CD4-positive, alpha-beta T cell treated with Interleukin-6 at 100 ng/mL for 8 hours (primary cell): ENCODE measurements at places on chromosomes 7 and 10.
A peak's percentile ranks its signal among the peaks of the same experiment; 100 is the strongest.

- DNase-seq = peak; percentile 40
These were observed 1.4 kb upstream of the KLF6 start for GRCh38 chr10:3786295-3787015.

- DNase-seq = no peak
These were observed 123.1 kb upstream of the CCDC6 start for GRCh38 chr10:60029475-60029874.

GRCh38 chr10:72459301-72459700 lies 104.6 kb upstream of the DNAJB12 start:
- no peak for DNase-seq

DNA sequence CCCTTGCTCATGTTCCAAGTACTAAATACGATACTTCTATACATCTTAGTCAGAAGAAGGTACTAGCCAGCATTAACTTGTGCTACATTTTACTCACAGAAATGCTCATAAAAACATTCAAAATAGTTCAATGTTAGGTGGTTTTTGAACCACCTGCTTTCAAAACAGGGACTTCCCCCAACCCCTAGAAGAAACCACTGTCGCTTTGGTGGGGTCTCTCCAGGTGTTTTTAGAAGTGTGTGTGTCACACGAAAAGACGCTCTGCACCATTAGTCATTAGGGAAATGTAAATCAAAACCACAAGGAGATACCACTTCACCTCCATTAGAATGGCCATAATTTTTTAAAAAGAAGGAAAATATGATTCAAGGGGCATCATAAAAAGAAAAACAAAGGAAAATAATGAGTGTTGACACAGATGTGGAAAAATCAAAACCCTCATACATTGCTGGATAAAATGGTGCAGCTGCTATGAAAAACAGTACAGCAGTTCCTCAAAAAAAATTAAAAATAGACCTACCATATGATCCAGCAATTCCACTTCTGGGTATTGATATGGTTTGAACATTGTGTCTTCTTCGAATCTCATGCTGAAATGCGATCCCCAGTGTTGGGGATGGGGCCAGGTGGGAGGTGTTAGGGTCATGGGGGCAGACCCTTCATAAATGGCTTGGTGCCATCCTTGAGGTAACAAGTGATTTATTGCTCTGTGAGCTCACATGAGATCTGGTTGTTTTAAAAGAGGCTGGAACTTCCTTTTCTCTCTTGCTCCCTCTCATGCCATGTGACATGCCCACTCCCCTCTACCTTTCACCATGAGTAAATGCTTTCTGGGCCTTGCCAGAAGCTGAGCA lies 74.2 kb downstream of the MALSU1 start:
- DNase-seq = peak; percentile 12

GRCh38 chr10:87842220-87842641 lies 21.1 kb downstream of the KLLN start:
- no peak for DNase-seq

DNA sequence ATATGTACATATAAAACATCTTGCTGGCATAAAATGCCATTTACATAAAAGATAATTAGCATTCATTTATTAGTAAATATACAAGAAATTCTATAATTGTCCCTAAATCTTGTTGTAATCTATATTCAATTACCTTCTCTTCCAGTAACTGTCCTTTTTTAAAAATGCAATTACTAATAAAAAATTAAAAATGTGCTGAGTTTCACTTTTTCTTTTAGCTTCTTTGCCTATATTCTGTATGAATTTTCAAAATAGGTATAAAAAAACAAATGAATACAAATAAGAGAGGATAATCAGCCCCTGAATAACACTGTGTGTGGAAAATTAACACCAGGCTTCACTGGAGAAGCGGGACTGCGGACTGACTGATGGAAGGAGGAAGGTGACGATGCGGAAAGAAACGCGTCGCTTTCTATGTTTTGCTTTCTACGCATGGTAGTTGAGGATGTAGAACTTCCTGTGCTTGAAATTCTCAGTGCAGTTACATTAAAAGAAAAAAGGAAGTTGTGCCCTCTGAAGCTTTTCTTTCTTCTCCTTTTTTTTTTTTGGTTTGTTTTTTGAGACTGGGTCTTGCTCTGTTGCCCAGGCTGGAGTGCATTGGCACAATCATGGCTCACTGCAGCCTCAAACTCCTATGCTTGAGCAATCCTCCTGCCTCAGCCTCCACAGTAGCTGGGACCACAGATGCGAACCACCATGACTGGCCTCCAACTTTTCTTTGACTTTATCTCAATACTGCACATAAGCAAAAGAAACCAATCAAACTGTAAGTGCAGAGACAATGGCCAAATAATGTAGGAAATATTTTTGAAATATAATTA lies 7.4 kb upstream of the ZMYND11 start:
- peak; percentile 39 for DNase-seq

DNA sequence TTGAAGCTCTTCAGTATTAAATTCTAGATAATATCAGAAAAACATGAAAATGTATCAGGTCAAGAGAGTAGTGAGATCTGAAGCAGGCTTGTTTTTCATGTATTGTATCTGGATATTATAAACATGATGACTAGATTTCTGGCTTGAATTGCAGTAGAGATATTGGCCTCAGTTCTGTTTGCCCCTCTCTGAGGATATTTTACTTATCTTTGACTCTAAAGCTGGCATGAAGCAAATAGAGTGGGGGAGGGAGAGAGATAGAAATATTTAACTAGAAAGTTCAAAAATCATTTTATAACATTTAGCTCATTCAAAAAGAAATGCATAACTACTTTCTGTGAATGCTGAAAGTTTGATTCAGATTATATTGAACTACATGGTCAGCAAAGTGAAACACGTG lies 929.7 kb upstream of the KCND2 start:
- no peak for DNase-seq

GRCh38 chr7:159104188-159104920 lies 40.3 kb downstream of the VIPR2 start:
- no peak for DNase-seq

DNA sequence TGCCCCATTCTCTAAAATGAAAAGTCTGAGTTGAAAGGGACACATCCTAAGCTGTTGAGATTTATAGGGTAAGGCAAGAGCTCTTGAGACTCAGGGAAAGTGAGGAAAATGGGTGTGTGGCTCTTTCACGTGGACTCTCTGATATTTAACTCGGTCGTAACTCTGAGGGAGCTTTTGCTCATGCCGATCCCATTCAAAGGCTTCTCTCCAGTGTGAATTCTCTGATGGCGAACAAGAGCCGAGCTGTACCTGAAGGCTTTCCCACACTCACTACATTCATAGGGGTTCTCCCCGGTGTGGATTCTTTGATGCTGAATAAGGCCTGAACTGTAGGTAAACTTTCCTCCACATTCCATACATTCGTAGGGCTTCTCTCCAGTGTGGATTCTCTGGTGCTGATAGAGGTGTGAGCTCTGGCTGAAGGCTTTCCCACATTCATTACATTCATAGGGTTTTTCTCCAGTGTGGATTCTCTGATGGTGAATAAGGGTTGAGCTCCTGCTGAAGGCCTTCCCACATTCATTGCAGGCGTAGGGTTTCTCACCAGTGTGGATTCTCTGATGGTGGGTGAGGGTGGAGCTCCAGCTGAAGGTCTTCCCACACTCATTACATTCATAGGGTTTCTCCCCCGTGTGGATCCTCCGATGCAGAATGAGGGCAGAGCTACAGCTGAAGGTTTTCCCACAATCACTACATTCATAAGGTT lies 10.4 kb downstream of the ZNF3 start:
- DNase-seq = no peak

DNA sequence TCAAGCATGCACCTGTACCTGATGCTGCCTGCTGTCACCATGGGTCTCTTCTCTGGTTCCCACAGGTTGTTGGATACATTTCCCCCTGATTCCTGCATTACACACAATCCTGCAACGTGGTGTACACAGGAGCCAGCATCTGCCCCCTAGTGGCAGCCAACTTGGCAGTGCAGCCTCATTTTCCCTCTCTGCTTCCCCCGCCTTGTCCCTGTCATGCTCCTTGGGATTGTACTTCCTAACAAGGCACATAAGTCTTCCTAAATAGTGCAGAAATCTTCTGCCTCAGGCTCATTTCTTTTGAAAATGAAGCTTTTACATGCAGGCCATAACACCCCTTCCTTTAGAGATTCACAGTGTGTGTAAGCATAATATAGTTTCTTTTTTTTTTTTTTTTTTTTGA lies 387.5 kb downstream of the CCSER2 start:
- no peak for DNase-seq
